Chondrocyte (in vitro differentiated cells): ENCODE measurements at places on chromosomes 11 and 22.

- no peak for DNase-seq
Measured at GRCh38 chr11:118524757-118525470, 2.4 kb upstream of the TTC36 start.

- peak; percentile 68 for DNase-seq
Measured at GRCh38 chr22:39183991-39184585, 31.6 kb upstream of the CBX7 start.

DNA sequence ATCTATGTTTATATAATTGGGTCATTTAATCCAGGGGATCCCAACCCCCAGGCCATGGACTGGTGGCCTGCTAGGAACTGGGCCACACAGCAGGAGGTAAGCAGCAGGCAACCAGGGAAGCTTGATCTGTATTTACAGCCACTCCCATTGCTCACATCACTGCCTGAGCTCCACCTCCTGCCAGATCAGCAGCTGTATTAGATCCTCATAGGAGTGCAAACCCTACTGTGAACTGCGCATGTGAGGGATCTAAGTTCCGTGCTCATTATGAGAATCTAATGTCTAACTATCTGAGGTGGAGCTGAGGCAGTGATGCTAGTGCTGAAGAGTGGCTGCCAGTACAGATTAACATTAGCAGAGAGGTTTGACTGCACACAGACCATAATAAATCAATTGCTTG is 32.8 kb downstream of the MS4A2 start:
- no peak for DNase-seq

DNA sequence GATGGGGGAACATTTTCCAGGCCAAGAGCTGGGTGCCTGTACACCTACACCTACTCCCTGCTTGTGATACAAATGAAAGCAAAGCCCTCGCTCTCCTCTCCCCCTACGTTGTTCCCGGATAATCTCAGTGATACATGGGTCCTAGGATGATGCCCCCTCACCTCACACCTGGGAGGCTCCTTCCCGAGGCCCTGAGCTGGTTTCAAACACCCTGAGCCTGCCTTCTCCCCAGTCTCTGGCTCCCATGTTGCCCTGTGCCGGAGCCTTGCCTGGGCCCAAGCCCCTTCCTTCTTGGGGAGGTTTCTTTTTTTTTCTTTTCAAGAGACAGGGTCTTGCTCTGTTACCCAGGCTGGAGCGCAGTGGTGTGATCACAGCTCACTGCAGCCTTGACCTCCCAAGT is 23.3 kb downstream of the TRMU start:
- DNase-seq: peak; percentile 28

GRCh38 chr11:102111787-102112508 is 1.7 kb downstream of the YAP1 start:
- no peak for DNase-seq

GRCh38 chr11:125314276-125315078 is 149.9 kb downstream of the PKNOX2 start:
- no peak for DNase-seq

DNA sequence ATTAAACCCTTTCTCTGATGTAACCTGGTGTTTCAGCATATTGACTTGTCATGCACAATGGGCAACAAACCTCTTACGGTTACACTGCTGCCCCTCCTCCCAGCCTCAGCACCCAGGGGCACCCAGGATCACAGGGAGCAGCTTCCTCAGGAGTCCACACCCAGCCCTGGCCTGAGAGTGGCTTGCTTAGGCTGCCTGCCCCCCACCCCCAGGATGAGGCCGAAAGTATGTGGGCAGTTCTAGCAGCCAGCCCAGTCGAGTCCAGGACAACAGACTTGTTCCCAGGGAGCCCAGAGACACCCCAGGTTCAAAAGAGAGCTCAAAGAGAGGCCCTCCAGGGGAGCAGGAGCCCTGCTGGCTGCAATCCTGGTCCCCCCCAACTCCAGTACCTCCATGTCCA is 108.1 kb upstream of the THY1 start:
- no peak for DNase-seq

- no peak for DNase-seq
Measured at GRCh38 chr11:19326499-19326898, 85.8 kb upstream of the E2F8 start.

DNA sequence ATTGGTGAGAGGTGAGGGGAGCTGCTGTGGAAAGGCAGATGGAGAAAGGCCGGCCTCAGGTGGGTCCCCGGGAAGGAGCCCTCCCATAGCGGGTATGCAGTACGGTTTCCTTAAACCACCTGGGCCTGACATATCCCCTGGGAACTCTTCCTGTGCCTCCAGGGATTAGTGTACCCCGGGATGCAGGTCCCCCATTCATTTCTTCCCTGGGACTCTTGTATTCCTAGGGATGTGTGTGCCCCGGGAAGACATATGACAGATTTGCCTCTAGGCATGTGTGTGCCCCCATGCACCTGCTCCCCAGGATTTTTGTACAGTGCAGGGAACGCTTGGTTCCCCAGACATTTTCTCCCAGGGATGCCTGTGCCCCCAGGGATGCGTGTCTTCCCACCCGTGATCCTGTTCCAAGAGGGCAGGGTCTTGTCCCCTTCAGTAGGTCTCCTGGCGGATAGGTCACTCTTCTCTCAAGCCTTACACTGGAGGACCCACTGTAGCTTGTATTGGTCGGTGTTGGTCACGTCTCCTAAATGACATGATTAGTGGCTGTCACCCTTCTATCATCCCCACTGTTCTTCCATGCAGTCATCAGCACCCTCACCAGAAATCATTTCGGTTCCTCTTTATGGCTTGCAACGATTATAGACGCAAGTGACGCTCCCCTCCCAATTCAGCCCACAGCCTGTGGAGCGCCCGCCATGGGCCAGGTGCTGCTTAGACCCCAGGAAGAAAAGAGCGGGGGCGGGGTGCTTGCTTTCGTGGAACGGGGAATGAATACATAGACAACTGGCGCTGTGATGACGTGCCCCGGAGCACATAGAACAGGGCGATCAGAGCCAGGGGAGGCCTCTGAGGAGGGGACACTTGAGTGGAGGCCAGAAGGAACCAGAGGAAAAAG is 1.3 kb downstream of the PARVB start:
- no peak for DNase-seq

DNA sequence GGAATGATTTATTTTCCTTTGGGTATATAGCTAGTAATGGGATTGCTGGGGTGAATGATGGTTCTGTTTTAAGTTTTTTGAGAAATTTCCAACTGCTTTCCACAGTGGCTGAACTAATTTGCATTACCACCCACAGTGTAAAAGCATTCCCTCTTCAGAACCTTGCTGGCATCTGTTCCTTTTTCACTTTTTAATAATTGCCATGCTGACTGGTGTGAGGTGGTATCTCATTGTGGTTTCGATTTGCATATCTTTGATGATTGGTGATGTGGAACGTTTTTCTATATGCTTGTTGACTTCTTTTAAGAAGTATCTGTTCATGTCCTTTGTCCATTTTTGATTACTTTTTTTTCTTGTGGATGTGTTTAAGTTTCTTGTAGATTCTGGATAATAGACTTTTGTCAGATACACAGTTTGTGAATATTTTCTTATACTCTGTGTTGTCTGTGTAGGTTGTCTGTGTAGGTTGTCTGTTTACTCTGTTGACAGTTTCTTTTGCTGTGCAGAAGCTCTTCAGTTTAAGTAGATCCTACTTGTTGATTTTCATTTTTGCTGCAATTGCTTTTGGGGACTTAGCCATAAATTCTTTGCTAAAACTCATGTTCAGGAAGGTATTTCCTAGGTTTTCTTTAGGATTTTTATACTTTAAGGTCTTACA is 291.8 kb upstream of the DDI1 start:
- DNase-seq: no peak

DNA sequence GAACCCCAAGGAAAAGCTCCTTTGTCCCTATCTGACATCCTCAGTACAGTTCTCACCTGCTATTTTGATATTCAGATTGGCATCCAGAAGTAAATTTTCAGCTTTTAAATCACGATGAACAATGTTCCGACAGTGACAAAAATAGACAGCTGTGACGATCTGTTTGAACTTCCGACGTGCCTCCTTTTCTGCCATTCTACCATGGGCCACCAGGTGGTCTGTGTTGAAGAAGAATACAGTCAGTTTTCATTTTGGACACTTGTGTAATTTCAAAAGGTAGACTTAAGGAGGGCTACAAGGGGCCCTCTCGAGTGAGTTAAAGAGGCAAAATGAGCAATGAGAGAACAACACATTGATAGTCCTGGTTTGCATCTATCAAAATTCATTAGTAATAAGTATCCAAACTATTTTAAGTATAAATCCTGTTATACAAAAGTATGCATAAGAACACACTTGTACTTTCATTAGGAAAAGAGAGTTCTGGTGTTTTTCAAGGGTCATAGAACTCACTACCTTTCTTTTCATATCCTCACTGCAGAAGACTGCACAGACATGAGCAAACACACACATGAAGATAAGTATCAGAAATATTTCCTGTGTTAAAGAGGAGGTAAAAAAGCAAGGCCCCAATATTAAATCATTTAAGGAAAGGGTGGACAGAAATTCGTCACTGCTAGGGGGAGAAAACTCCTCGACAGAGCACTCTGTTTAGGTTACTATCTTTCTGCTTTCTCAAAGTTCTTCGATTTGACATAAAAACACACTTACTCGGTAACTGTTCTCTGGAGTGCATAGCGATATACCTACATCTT is 89.9 kb upstream of the APOA1 start:
- no peak for DNase-seq
